Thoracic aorta endothelial cell (primary cell): ENCODE measurements at places on chromosomes 5 and 9. TPM values are rescaled to one million over a fixed set of nuclear protein-coding genes. Genes with fewer than 3 reads are reported as not detected.

RABGAP1 gene
- 57.8 and 58.8 TPM in 2 replicates for total RNA-seq

MED10 gene
- total RNA-seq, result 15.2 and 20.2 TPM in 2 replicates

PLPP7 gene
- total RNA-seq, result 0.65 and 2.7 TPM in 2 replicates

MTX3 gene
- 10.8 and 11.5 TPM in 2 replicates for total RNA-seq

SLC6A7 gene
- total RNA-seq, result not detected in 2 replicates

CTSL gene
- total RNA-seq, result 92.6 and 121 TPM in 2 replicates

LRRC8A gene
- total RNA-seq, result 118 and 154 TPM in 2 replicates

ANKDD1B gene
- total RNA-seq, result 0.14 and 0.27 TPM in 2 replicates

AGXT2 gene
- not detected in 2 replicates for total RNA-seq

REXO4 gene
- 18.9 and 24.6 TPM in 2 replicates for total RNA-seq

TIMD4 gene
- not detected in 2 replicates for total RNA-seq

PCDHGA2 gene
- total RNA-seq, result 1.1 and 1.2 TPM in 2 replicates

MFAP3 gene
- total RNA-seq, result 104 and 128 TPM in 2 replicates

GMCL2 gene
- not detected in 2 replicates for total RNA-seq

AJM1 gene
- 0.66 and 0.72 TPM in 2 replicates for total RNA-seq

GNG10 gene
- 88.7 and 90.4 TPM in 2 replicates for total RNA-seq

GNA14 gene
- 3.9 and 5.2 TPM in 2 replicates for total RNA-seq

PSMD5 gene
- 58.0 and 62.5 TPM in 2 replicates for total RNA-seq

OTP gene
- not detected in 2 replicates for total RNA-seq

PCDHB13 gene
- 0.22 and 0.66 TPM in 2 replicates for total RNA-seq

FBP1 gene
- total RNA-seq, result 1.6 and 13.2 TPM in 2 replicates

N4BP3 gene
- 16.0 and 20.8 TPM in 2 replicates for total RNA-seq

SLC2A6 gene
- total RNA-seq, result 19.0 and 33.8 TPM in 2 replicates

NUTM2F gene
- total RNA-seq, result not detected in 2 replicates

GOLM1 gene
- 76.7 and 87.0 TPM in 2 replicates for total RNA-seq

SCGB3A2 gene
- not detected in 2 replicates for total RNA-seq

SPINK13 gene
- not detected in 2 replicates for total RNA-seq

BARHL1 gene
- not detected in 2 replicates for total RNA-seq

GPR151 gene
- total RNA-seq, result not detected in 2 replicates

HTR4 gene
- total RNA-seq, result 0.07 TPM in 1 of 2 replicates, not detected in the other

LRRC19 gene
- total RNA-seq, result not detected in 2 replicates

PLAC8L1 gene
- total RNA-seq, result not detected in 2 replicates

PRSS3 gene
- 24.4 and 24.7 TPM in 2 replicates for total RNA-seq

EPB41L4B gene
- total RNA-seq, result 1.2 and 1.7 TPM in 2 replicates

QRFP gene
- not detected in 2 replicates for total RNA-seq

S1PR3 gene
- total RNA-seq, result 22.7 and 25.9 TPM in 2 replicates

STPG3 gene
- total RNA-seq, result not detected in 2 replicates

MRRF gene
- total RNA-seq, result 54.3 and 58.4 TPM in 2 replicates

PTGER4 gene
- 94.7 and 114 TPM in 2 replicates for total RNA-seq

SLC27A6 gene
- 0.07 TPM in 1 of 2 replicates, not detected in the other for total RNA-seq

OR1Q1 gene
- not detected in 2 replicates for total RNA-seq

FOXD4L6 gene
- not detected in 2 replicates for total RNA-seq

WNT8A gene
- total RNA-seq, result not detected in 2 replicates

GDF9 gene
- total RNA-seq, result under 0.01 and 0.14 TPM in 2 replicates

PCDHGA5 gene
- total RNA-seq, result 0.72 and 1.1 TPM in 2 replicates

MROH2B gene
- not detected in 2 replicates for total RNA-seq
